ENCODE measurements at places on chromosomes 6 and 20. TPM values are rescaled to one million over a fixed set of nuclear protein-coding genes. Genes with fewer than 3 reads are reported as not detected.

DNA sequence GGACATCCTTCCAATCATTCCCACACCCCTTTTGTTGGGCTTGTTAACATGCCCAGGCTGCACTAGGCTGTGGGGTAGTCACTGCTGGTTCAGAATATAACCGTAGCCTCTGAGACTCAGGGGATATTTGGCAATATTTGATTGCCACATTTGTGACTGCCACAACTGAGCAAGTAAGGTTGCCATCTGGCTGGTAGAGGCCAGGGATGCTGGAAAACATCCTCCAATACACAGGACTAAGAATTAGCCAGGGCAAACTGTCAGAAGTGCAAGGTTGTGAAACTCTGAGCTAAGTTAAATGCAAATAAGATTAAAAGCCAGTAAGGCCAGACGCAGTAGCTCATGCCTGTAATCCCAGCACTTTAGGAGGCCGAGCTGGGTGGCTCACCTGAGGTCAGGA is 112.0 kb downstream of the ZMYND8 start:
- no peak for DNase-seq

The SLC22A3 gene
- total RNA-seq: not detected

DNA sequence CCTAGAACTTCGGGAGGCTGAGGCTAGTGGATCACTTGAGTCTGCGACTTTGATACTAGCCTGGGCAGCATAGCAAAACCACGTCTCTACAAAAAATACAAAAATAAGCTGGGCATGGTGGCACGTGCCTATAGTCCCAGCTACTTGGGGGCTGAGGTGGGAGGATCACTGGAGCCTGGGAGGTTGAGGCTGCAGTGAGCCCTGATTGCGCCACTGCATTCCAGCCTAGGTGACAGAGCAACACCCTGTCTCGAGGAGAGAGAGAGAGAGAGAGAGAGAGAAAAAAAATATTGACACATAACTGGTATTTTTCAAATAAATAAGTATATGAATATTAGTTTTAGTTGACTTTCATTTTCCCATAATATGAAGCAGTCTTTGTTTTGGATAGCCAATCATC is 222.2 kb downstream of the BTBD9 start:
- DNase-seq: no peak

DNA sequence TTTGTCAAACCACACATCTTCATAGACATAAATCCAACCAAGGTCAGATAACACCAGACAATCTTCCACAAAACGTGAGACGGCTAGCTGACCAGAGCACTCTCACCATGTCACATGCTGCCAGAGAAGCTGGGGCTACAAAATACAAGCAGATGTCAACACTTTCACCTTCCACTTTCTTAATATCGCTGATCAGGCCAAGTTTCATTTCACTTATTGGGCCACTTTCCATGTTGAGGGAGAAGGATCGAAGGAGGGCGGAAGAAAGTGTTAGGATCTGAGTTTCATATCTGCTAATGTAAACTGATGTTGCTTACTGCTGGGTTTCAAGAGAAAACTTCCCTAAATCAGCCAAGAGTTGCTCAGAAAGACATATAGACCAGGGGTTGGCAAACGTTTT is 177.0 kb upstream of the PRDM1 start:
- no peak for DNase-seq

The CCN5 gene
- not detected for total RNA-seq

- no peak for DNase-seq
These were observed 4.6 kb downstream of the NINL start for GRCh38 chr20:25580711-25581110.

Measured in activated T-cell treated with anti-CD3 and anti-CD28 coated beads, Interleukin-2, amount 50 U/mL, for 72 hours (primary cell).